ENCODE measurements at places on chromosomes 3 and 15.

- no peak for DNase-seq
These were observed 96.3 kb upstream of the ZBED2 start for GRCh38 chr3:111691293-111691909.

- DNase-seq, result no peak
These were observed 3.1 kb upstream of the AP2M1 start for GRCh38 chr3:184171562-184171961.

- no peak for DNase-seq
These were observed 30.1 kb upstream of the MNS1 start for GRCh38 chr15:56495053-56495452.

GRCh38 chr3:124652009-124652408 is 78.2 kb upstream of the UMPS start:
- DNase-seq, result no peak

GRCh38 chr3:30513374-30514152 is 92.8 kb upstream of the TGFBR2 start:
- DNase-seq, result no peak

Measured in cerebellar nuclear complex (tissue), 1 donor.